ENCODE measurements at places on chromosomes 11 and 22.
A peak's percentile ranks its signal among the peaks of the same experiment; 100 is the strongest.

DNA sequence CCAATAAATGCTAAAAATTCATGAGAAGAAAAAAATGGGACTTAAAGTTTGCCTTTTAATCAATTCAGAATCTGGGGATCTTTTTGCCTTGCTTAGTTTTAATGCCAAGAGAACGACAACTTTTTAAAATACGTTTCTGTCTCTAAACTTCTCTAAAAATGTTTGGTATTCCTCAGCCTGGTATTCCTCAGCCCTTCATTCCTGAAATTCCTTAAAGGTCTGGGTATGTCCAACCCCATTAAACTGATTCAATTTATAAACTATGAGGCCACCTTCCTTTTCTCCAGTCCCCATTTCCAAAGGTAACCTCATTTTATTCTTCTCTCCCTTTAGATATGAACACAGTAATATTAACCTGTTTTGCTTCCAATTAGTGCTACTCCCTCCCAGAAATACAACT is 16.6 kb downstream of the POLA2 start:
- no peak for DNase-seq

GRCh38 chr22:28882545-28882877 is 861 bp upstream of the ZNRF3 start:
- peak; percentile 14 for DNase-seq

- no peak for DNase-seq
These were observed 19.9 kb upstream of the CTSC start for GRCh38 chr11:88357323-88358039.

DNA sequence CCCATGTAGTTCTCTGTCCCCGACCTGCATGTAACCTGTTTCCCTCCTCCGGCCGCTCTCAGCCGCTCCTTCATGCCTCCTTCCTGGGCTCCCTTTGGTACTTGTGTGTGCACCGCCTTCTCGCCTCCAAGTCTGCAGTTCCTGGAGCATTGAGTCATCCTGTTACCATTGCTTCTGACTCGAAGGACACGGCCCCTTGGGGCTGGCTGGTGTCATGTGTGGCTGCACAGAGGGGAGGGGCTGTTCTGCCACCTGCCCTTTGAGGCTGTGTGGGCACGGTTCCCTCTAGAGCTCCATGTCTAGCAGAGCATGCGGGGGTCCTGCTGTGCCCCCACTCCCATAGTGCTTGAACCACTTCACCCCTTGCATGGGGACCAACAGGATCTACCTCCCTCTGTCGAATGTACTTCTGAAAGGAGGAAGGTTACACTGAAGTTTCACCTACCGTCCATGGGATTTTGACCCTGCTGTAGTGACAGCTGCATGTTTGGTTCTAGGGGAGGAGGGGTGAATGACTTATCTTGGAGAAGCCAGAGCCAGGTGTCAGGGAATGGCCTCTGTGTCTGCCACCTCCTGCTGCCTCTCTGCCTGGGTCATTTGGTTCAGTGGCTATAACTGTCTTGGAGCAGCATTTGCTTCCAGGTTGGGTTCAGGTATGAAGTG is 39.6 kb downstream of the BCR start:
- peak; percentile 47 for DNase-seq

GRCh38 chr11:133497477-133498140 is 34.7 kb downstream of the OPCML start:
- no peak for DNase-seq

DNA sequence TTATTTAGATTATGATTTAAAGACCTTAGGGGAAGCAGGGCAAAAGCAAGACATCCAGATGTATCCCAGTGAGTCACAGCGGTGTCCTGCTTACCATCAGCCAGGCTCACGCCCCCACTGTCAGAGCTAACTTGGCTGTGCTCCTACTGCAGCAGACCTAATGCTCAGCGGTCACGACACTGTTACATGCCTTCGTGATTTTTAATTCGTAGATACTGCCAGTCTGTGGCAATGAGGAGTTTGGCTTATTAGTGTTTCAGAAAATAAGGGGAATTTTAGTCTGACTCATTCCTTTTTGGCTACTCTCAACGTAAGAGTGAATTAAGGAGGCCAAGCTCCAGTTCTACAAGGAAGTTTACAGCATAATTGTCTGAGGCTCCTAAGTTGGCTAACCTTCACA is 22.7 kb downstream of the EFCAB6 start:
- no peak for DNase-seq

- DNase-seq: no peak
These were observed 51.4 kb upstream of the ADORA2A start for GRCh38 chr22:24376002-24376401.

- no peak for DNase-seq
These were observed 79.3 kb upstream of the SORL1 start for GRCh38 chr11:121372671-121373429.

GRCh38 chr11:101241160-101241795 is 111.7 kb upstream of the PGR start:
- no peak for DNase-seq

DNA sequence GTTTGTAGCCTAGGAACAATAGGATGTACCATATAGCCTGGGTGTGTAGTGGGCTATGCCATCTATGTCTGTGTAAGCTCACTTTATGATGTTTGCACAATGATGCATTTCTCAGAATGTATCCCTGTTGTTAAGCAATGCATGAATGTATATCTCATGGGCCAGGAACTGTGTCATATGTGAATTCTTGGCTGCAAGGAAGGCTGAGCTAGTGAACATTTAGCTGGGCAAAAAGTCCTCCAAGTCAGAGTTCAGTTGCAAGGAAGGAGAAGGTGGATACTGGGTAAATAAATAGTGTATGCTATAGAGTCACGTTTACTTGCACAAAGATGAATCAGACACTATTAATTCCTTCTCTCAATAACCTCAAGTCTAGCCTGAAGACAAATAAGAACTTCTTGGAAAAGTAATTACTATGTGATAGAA is 136.1 kb downstream of the EHF start:
- DNase-seq: no peak

- no peak for DNase-seq
These were observed 249.0 kb downstream of the ST3GAL4 start for GRCh38 chr11:126604461-126604860.

- no peak for DNase-seq
These were observed 545 bp upstream of the ZDHHC13 start for GRCh38 chr11:19116276-19116970.

DNA sequence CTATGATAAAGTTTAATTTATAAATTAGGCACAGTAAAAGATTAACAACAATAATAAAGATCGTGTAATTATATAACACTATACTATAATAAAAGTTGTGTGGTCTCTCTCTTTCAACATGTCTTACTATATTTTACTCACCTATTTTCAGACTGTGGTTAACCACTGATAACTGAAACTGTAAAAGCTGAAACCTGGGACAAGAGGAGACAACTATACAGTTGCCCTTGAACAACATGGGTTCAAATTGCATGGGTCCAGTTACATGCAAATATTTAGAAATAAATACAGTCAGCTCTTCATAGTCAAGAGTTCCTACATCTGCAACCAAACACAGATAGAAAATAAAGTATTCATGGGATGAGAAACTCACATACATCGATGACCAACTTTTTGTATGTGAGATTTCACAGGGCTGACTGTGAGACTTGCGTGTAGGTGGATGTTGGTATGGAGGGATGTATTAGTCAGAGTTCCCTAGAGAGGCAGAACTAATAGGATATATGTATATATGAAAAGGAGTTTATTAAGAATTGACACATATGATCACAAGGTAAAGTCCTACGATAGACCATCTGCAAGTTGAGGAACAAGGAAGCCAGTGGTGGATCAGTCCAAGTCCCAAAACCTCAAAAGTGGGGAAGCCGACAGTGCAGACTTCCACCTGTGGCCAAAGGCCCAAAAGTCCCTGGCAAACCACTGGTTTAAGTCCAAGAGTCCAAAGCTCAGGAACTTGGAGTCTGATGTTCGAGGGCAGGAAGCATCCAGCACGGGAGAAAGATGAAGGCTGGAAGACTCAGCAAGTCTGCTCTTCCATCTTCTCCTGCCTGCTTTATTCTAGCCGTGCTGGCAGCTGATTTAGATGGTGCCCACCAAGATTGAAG is 359.5 kb downstream of the INSC start:
- no peak for DNase-seq

DNA sequence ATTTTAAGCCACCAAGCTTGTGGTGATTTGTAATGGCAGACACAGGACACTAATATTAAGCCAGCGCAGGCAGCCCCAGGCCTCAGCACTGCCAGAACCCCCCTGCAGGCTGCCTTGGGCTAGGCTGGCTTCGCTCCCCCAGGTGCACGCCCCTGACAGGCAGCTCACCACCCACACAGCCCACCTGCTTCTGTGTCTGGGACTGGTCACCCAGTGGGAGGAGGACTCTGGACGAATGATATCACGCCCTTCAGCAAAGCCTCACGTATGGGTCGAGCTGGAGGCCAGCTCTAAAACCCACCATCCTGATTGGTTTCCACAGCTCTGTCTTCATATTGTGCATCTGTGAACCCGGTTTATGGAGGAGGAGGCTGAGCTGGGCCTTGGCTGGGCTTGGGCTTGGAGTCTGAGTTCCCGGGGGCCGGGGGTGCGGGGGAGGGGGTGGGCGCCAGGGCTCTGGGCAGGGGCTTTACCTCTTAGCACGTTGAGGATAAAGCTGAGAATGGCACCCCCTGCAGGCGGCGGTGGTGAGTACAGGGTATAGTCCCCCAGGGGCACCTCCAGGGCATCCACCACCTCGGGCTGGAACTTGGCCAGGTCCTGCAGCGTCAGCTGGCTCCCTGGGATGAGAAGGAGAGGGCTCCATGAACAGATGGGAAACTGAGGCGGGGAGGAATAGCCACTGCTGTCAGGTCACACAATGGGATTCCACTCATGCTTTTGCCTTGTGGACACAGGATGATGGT is 13.8 kb downstream of the GGT5 start:
- DNase-seq: peak; percentile 66

- no peak for DNase-seq
These were observed 2.7 kb downstream of the CADM1 start for GRCh38 chr11:115501502-115501892.

- no peak for DNase-seq
These were observed 256.5 kb upstream of the CADM1 start for GRCh38 chr11:115760461-115761320.

DNA sequence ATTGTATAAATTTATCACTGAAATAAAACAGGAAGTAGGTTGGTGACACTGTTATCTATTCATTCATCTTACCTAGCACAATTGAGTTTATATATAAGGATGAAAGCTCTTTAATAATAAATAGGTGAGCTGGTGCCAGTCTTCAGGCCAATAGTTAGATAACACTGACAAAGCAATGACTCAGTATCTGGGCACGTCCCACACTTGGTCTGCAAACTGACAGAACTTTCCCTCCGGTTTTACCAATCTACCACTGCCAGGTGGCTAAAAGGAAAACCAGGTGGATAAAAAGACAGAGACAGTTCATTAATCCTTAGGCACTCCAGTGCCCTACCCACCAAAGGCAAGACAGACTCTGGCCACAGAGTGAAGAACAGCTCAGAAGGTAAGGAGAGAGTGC is 17.6 kb downstream of the DDB1 start:
- no peak for DNase-seq

- no peak for DNase-seq
These were observed 38.8 kb downstream of the FLI1 start for GRCh38 chr11:128732471-128733277.

GRCh38 chr22:44894321-44894720 is 115.5 kb downstream of the PHF21B start:
- no peak for DNase-seq

GRCh38 chr11:27158456-27159334 is 118.1 kb downstream of the BBOX1 start:
- DNase-seq: no peak

GRCh38 chr11:46264030-46264429 is 13.4 kb upstream of the CREB3L1 start:
- DNase-seq: no peak

- no peak for DNase-seq
These were observed 10.8 kb upstream of the ADORA2A start for GRCh38 chr22:24416611-24417010.

GRCh38 chr11:35933320-35933871 is 10.5 kb upstream of the LDLRAD3 start:
- DNase-seq: no peak

GRCh38 chr11:12110714-12111548 is 541 bp downstream of the MICAL2 start:
- DNase-seq: peak; percentile 22

DNA sequence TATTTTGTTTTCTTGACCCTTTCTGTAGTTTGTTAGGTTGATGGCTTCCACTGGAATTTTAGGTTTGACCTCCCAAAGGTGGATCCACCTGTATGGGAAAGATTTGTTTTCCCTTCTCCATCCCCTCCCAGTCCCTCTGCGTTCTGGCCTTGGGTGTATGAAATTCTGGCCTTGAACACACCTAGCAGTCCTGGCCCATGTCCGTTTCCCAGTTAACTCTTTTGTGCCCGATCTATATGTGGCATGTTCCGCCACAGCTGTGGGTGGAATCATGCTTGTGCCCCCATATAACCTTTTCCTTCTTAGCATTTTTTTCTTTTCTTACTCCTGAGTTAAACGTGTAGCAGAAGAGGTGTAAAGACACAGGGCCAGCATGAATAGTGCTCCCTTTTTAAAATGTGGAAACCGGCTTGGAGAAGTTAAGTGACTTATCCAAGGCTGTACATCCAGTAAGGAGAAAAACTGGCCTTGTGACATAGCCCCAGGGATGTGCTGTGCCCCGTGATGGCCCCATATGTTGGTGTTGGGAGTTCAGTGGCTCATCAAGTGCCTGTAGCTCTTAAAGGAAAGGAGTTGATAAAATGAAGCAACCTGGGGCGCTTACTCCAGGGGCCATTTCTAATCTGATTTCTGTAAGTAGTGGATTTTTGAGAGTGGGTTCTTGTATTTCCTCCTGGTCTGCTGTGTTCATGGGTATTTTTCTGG is 39.3 kb downstream of the ZNRF3 start:
- no peak for DNase-seq

- no peak for DNase-seq
These were observed 42.9 kb downstream of the CTNND1 start for GRCh38 chr11:57804466-57804865.

- no peak for DNase-seq
These were observed 19.0 kb upstream of the PTPRJ start for GRCh38 chr11:47961383-47961782.

- no peak for DNase-seq
These were observed 25.5 kb upstream of the TIMP3 start for GRCh38 chr22:32775957-32776356.

GRCh38 chr11:1410366-1411291 is 20.9 kb downstream of the BRSK2 start:
- no peak for DNase-seq

GRCh38 chr22:40436505-40437431 is 66.4 kb downstream of the SGSM3 start:
- no peak for DNase-seq

DNA sequence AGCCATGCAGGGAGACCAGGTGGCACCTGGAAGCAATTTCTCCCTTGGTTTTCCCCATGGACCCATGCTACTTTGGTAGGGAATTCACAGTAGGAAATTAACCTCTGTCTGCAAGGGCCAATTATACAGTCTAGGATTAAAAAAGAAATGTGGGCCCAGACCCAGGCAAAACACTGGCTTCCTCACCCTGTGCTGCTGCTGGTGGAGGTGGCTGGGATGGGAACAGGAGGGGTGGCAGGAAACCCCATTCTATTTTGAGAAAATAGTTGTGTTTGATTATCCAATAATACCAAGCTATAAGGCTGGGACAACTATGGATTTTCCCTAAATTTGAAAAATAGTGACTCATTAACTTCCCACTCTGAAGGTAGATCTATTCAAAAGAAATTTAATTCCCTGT is 417.0 kb upstream of the NARS2 start:
- DNase-seq: no peak

Measured in activated CD4-positive, alpha-beta T cell treated with anti-CD3 and anti-CD28 coated beads, Interleukin-2, amount 50 U/mL, for 4 hours (primary cell).